ENCODE measurements at places on chromosomes 4 and X.

DNA sequence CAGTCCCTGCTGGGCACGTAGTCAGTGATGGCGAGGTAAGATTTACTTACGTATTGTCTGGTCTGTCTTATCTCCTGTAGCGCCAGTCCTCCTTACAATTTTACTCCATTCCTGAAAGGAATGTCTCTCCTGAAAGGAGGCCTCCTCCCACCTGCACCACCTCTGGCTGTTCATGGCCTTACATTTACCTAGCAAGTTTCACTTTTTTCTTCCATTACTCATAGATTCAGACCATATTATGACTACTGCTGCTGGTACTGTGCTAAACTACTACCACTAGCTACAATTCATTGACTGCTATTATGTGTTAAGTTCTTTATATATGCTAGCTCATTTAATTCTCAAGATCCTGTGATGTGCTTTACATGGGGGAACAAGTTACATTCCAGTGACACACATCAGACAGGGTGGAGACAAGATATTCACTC lies 189.9 kb downstream of the BMPR1B start:
- DNase-seq = no peak

- no peak for DNase-seq
These were observed 6.6 kb downstream of the TLL1 start for GRCh38 chr4:165879641-165880040.

GRCh38 chrX:15797707-15798106 lies 7.4 kb downstream of the ZRSR2 start:
- DNase-seq = no peak

GRCh38 chrX:108361316-108361715 lies 76.9 kb downstream of the COL4A6 start:
- no peak for DNase-seq

DNA sequence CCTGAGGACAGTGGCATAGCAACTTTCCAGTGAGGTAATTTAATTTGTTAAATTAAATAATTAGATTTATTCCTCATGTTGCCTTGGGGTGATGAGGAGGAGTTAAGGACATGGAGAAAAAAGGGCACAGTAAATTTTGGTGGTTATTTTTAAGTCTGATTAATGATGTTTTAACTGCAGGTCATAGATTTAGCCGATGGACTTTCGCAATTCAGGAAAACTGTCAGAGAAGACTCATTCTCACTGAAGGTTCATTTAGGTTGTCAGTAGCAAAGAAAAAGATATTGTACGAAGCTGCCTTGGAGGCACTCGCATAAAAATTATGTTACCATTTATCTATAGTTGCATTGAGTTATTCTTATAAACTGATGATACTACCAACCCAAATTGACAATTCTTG lies 164.2 kb upstream of the PITX2 start:
- DNase-seq = no peak

DNA sequence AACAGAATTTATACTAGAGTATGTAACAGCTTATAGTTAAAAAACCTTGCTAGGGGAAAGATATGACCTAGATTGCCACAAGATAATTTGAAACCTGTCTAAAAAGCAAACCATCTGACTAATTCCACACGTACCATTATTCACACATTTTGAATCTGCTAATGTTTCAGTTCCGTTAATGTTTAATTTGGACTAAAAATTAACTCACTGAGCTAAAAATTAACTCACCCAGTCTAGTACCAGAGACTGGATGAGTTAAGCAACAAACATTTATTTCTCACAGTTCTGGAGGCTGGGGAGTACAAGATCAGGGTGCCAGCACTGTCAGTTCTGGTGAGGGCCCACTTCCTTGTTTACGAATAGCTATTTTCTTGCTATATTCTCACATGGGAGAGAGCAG lies 231.5 kb upstream of the DIAPH2 start:
- DNase-seq = no peak

DNA sequence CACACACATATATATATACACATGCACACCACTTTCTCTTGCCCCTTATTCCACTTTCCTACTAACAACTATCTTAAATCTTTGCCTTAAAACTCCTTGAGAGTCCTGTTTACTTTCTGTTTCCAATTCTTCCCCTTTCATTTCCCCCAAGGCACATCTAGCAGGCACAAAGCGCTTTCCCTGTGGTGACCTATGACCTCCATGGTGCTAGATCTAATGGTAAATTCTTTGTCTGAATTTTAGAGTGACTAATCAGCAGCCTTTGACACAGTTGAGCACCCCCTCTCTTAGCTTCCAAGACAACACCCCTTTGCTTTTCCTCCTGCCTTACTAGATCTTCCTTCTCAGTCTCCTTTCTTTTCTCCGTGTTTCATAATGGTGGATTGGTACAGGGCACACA lies 236.4 kb upstream of the TTC29 start:
- no peak for DNase-seq

- no peak for DNase-seq
These were observed 178.2 kb downstream of the PTTG2 start for GRCh38 chr4:38138363-38138762.

GRCh38 chr4:140901736-140902336 lies 145.7 kb upstream of the TBC1D9 start:
- no peak for DNase-seq

DNA sequence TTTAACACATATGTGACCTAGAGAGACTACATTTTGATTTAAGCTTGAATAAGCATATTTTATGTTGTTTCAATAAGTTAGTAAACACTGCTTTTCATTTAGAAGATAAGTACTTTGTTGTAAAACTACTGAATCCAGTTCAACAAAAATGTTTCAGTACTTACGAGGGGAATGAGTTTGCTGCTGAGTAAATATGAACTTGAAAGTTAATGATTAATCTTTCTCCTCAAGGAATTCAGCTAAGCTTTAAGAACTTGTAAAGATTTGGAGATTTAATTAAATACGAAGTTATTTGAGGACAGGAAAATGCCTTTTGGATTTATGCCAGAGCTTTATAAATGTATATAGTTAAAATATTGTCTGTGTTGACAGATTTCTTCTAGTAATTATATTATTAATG lies 933.0 kb upstream of the LCORL start:
- DNase-seq = no peak

GRCh38 chr4:40475609-40476008 lies 140.5 kb downstream of the CHRNA9 start:
- no peak for DNase-seq

DNA sequence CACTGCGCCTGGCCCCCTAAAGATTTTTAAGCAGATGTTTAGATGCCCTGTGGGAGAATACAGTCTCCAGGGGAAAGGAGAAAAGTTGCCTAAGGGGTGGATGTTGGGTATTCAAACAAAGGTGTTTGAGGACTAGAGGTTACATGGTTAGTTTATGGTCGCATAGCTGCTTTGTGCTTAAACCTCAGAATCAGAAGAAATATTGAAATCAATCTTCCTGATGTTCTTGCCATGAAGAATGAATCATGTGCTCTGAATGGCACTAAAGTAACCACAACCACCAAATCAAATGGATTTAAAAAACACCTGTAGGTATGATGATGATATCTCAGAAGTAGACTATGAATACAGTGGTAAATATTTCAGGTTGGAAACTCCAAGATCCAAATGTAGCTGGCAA lies 42.7 kb upstream of the TEX13A start:
- no peak for DNase-seq

DNA sequence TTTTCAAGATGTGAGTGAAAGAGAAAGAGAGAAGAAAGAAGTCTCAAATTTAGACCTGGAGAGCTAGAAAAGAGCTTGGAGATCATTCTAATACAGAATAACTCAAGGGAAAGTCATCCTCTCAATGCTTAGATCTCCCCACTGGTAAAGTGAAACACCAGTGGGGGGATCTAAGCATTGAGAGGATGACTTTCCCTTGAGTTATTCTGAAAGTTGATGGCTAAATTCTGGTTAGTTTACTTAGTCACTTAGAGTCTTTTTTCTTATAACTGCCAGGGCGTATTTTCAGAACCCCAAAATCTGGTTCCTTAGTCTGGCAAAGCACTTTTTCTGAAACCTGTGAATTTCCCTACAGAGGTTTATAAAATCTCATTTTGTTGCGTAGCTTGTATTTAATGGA lies 198.6 kb downstream of the ARHGAP24 start:
- no peak for DNase-seq

DNA sequence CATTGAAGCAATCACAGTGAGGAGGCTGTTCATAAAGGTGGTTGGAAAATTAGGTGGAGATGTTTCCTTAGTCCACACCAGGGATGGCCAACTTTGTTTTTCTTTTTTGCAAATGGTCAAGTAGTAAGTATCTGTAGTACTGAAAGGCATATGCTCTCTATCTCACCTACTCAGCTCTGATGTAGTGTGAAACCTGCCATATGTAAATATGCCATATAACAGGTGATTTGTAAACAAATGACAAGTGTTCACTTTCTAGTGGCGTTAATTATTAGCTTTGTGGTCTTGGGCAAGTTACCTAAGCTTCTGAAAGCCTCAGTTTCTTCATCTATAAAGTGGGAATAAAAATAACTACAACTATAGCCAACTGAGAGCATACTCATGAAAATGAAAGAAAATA lies 421.4 kb upstream of the LCORL start:
- no peak for DNase-seq

GRCh38 chr4:15598644-15599043 lies 56.5 kb downstream of the FBXL5 start:
- no peak for DNase-seq

DNA sequence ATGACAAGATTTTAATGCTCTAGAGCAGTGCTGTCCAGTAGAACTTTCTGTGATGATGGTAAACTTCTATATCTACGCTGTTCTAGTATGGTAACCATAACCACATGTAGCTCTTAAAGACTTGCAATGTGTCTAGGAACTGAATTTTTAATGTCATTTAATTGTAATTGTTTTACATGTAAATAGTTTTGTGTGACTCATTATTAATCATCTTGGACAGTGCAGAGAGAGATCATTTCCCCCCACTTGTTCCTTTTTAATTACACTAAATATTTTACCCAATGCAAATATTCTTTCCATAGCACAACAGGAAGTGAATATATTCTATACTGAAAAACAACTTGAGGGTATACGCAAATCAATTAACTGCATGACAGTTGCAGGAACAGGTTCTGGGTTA lies 5.8 kb downstream of the ATG4A start:
- DNase-seq = no peak

DNA sequence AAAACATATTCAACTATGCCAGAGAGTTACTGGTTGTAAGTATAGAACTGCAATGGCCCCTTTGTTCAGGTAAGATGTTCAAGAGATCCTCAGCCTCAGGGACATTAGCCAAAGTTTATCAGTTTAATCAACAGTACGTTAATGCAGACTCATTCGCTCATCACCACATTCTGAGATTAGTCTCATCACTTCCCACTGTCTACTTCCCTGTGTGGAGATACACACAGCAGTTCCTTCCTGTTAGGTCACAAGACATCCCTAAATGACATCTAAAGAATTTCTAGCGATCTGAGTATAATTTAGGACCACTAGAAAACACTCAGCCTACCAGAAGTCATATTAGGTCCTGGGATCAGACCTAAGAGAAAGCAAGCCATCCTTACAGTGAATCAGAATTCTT lies 10.4 kb downstream of the SLC10A7 start:
- DNase-seq = no peak

DNA sequence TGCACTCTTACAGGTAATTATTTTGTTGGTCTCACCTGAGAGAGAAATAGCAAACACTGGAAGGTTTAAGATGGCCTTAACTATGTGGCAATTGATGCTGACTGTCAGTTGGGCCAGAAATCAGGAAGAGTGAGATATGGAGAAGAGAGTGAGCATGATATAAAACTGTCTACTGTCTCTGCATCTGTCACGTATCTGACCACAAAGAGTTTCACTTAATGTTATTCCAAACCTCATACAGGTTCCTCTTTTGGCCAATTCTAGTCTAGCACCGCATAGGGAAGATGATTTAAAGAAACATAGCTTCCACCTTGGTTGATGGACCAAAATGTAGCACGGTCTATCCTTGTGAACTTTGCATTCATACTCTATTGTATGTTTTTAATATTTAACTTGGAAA lies 381.0 kb upstream of the BOD1L1 start:
- no peak for DNase-seq

- DNase-seq = no peak
These were observed 23.5 kb downstream of the NLGN3 start for GRCh38 chrX:71168134-71168533.

DNA sequence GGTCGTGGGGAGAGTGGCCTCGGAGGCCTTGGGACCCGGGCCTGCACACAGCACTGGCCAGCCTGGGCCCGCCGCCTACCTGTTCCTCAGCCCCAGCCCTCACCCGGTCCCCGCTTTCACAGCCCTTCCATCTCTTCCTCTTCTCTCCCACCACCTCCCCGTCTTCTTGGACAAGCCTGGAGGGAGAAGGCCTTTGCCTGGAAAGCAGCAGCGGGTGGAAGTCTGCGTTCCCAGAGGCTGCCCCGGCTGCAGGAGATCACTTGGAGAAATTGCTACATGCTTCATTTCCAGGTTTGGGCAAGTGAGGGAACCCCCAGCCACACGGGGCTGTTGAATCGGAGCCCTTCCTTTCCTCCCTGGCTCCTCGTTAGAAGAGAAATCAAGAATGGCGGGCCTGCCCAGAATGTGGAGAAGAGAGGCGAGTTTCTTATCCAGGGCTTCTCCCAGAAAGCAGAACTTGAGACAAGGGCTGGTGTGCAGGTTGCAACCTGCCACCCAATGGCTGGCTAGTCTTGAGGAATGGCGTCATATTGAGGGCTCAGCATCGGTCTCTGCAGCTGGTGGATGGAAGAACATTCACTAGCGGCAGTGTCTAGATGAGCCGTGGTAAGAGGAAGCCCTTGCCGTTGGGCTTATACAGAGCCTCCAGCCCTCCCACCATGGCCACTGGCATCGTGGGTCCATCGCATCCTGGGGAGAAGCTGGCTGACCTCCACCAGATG lies 1.2 kb upstream of the PDZD4 start:
- DNase-seq = no peak

DNA sequence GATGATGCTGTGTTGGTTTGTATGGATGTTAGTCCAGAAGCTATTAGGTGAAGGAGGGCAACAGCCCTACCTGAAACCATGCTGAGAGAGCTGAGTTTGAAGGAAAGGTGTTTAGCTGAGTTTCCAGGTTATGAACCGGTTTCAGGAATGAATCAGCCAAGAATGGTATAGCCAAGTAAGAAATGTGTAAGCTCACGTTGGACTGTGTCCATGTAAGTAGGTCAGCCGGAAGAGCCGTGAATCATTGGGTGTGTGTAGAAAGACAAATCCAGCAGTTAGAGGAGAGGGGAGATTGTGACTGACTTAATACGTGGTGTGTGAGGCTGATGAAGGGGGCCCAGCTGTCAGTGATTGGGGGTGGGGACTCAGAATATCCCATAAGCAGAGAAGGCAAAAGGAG lies 77.2 kb upstream of the SPIN4 start:
- DNase-seq = no peak

DNA sequence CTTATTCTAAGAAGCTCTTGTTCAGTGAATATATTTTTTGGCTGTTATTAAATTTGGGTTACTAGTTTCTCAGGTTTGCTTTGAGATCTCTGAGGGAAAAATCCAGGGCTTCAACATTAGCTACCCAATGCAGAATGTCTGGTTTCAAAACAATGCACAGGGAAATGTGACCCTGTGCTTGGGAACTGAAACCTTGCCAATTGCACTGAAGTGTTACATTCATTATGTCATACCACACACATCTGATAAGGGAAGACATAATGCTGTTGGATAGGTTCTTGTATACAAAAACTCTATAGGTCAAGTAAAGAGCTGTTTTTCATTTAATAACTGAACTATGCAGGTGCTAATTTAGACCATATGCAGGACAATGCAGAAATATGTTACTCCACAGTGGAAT lies 345.3 kb upstream of the BMP3 start:
- DNase-seq = no peak

GRCh38 chr4:48109413-48110263 lies 24.4 kb downstream of the TXK start:
- DNase-seq = no peak

GRCh38 chrX:110287605-110288004 lies 30.3 kb downstream of the AMMECR1 start:
- no peak for DNase-seq

- no peak for DNase-seq
These were observed 65.6 kb downstream of the DCAF8L1 start for GRCh38 chrX:27915617-27916016.

Data from neural crest cell (in vitro differentiated cells).